CD4-positive, alpha-beta T cell treated with Interleukin-2 at 100 ng/mL for 4 hours (primary cell): ENCODE measurements at places on chromosomes 3 and 15.

GRCh38 chr3:62128051-62128450, 245.3 kb downstream of the FEZF2 start:
- no peak for DNase-seq

DNA sequence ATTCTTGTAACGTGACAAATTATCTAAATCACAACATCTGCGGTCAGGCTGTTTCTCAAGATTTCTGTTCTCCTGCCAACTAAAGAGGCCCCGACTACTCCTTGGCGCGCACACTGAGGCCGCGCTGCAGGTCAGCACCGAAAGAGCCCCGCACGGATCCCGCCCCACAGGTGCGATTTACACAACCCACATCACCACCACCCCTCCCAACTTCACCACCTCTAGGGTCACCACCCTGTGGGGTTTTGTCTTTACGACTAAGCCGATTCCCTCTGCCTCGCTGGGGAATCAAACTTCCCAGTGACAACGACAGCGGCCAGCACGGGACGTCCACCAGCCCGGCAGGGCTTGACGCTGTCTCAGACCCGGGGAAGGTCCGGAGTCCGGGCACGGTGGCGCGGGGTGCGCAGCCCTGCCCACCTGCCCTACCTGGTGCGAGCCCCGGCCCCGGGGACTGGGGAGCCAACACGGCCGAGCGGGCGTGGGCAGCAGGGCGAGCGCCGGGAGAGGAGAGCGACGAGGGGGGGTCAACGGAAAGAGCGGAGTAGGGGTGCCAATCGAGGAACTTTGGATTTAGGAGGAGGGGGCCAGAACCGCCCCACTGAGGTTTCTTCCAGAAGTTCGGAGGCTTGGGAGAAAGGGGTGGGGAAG, 764 bp downstream of the UACA start:
- no peak for DNase-seq

DNA sequence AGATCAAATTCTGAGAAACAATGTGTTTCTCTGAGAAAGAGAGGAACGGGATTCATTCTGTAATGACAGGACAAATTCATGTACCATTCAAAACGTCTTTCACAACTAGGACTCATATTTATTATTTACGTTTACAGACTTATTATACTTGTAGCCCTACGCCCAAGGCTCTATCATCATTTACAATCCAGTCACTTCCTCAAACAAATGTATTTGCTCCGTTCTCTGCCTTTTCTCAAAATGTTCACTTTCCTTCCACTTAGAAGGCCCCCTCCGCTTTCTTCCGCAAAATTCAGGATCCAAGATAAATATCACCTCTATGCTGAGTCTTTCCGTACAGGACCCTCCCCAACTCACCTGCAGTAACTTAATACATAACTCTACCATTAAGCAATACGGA, 745 bp downstream of the RSL24D1 start:
- DNase-seq: no peak

DNA sequence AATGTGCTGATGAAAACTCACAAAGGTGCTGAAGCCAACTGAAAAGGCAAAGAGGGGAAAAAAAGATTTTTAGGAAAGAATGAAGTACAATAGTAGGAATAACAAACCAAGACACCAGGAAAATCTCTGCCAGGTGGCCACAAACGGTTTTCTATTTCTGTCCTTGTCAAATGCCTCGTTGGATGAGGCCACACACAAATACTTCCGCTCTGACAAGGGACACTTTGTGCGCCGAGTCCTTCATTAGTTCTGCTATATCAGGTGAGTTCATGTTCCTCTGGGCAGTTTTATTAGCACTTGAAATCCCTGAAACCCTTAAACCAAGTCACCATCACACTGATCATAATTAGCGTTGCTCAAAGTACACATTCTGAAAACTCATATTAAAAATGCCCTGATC, 373.1 kb downstream of the VPS13C start:
- DNase-seq: no peak

- DNase-seq: no peak
These were observed 334.9 kb upstream of the NR2F2 start for GRCh38 chr15:95995375-95996168.

DNA sequence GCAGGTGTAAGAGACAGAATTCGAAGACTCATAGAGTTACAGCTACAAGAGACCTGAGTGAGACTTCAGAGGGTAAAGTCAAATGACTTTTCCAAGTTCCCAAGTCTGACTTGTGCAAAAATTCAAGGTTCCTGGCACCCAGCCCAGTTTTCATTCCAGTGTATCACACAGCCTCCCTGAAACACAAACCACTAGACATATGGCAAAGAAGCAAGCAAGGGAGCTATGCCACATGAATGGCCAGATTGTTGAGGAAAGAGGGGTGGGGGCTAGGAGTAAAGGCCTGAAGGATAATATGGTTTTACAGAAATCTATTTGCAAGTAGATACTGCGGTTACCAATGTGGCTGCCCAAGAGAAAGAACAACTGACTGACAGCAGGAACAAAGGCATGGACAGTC, 301.2 kb downstream of the MECOM start:
- DNase-seq: no peak

DNA sequence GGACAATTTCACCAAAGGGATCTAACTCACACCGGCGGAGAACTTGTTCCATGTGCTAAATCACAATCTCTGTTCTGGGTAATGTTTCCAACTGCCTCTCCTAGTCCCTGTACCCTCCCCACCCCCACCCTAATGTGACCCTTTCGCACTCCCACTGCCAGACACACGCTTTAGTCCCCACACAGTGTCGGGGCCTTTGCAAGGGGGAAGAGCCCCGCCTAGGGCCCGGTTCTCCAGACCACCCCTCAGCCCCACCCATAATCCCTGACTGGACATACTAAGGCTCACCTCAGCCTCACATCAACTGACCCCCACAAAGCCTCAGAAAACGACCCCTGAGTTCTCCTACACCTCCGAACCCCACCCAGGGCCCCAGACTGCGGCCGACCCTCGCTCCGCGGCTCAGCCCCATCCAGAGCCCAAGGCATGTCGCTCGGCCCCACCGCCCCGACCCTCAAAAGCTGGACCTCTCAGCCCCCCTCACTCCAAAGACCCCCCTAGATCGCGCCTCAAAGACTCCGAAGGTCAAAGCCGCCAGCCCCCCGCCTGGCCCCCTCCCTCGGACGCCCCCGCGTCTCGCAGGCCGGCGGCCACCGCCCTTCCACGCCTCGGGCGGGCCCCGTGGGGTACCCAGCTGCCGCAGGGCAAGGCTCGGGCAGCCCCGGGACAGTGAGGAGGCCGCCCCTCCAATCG, 72.0 kb upstream of the MAP4 start:
- no peak for DNase-seq

DNA sequence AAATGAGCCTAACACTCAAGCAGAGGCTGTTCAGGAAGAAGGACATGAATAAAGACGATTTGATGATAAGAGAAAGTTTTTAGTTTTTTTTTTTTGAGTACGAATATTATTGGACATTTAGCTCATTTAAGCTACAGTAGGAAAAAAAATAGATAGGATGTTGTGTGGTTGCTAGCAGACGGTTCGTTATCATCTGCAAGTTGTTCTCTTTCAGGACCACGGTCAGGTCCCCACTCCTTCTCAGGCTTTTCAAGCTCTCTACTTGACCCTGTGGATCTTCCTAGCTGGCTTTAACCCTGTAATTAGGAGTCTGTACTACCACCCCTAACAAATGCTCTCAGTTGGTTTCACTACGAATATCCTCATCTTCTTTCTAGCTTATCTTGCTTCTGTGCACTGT, 1.1 kb downstream of the KCNH8 start:
- no peak for DNase-seq

GRCh38 chr15:75902129-75902557, 1.5 kb upstream of the FBXO22 start:
- DNase-seq: no peak

DNA sequence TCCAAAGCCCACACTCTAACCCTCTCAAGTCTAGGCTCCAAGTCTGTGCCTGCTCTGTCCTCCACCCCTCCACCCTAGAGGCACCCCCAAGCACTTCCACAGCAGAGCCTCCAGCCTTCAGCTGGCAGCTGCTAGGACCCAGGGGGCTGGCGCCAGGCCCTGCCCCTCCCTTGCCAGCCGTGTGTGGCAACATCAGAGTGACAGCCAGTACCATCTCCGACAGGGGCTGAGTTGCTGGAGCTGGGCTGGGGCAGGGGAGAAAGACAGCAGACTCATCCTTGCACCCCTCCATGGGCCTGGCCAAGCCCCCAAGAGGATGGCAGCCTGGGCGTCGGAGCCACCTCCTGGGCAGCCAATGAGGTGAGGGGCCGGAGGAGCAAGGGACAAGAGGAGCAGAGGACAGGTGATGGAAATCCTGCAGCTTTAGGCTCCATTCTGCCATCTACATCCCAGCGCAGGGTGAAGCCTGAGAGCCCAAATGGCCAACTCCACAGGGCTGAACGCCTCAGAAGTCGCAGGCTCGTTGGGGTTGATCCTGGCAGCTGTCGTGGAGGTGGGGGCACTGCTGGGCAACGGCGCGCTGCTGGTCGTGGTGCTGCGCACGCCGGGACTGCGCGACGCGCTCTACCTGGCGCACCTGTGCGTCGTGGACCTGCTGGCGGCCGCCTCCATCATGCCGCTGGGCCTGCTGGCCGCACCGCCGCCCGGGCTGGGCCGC, at the start of gene GPR62:
Gene GPR62, plus strand, starts transcription at position 207 of the 718 bp plus-strand sequence. Its CDS starts 272 bp downstream, at position 479.
- no peak for DNase-seq

DNA sequence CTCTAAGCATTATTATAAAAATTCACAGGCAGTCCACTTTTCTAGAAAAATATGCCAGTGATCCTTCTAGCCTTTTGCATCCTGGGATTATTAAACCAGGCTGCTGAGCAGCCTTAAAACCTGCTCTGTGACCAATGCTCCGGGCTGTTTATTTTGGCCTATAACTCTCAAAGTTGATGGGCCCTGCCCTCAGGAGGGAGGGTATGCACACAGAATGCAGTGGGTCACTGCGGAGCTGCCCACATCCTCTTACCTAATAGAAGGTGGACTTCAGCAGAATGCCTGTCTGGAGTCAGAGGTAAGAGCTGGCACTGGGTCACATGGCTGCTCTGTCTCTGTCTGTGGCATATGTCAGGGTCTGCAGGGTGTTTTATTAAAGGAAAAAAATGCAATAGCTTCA, 26.0 kb downstream of the CPNE4 start:
- no peak for DNase-seq

DNA sequence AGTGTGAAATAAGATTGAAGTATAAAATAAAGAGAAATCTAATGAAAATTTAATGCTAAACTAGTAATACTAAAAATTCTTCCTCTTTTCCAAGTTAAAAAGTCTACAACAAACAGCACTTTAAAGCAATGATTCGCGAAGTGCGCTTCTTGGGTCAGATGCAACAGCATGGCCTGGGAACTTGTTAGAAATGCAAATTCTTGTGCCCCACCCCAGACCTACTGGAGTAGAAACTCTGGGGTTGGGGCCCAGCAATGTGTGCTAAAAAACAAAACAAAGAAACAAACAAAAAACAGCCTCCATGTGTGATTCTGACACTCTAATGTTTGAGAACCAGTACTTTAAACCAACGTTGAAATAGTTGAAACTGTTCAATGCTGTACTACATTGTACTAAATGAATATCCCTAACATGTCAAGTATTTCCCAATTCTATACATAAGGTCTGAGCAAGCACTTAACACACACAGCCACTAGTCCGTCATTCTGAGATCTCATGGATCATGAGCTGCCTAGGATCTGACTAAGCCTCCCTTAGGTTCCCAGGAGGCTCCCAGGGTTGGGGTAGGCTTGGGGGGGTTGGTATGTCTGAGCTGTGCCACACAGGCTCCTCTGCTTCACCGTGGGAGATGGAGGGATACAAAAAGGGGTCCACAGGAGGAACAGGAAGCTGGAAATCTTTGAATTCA, 6.1 kb downstream of the RASGRP1 start:
- DNase-seq: no peak

DNA sequence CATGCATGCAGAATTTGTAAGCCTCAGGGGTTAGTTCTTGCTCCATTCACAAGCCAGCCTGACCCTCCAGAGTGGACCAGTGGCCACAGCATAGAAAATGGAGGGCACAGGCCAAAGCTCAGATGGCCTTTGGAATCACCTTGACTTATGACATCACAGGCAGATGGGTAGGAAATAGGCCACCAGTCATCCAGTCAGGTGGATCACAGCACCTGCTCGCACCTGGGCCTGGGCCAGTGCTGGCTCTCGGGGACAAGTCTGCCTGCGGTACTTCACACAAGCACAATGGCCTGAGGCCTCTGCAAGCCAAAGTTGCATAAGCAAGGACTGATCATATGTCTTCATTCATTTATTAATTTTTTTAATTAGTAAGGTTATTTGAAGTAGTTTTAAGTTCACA, 39.3 kb downstream of the PPCDC start:
- DNase-seq: no peak

- DNase-seq: no peak
These were observed 84.5 kb downstream of the WDR76 start for GRCh38 chr15:43911235-43911781.

GRCh38 chr15:87416591-87417257, 839.8 kb downstream of the NTRK3 start:
- no peak for DNase-seq

DNA sequence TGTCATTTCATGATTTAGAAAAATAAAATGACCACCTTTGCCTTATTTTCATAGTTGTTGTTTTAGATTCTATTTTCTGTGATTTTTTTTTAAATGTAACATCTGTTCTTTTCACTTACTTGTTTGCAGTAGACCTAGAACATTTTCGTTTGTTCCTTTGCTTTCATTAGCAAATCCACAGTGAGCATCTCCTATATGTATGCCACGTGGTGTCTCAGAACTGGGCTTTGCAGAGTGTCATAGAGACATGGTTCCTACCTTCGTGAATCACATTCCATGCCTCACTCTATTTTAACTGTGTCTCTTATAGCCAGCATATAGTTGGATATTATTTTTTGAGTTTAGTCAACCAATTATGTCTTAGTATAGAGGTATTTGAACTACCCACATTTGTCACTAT, 118.2 kb downstream of the KLF13 start:
- no peak for DNase-seq
